ENCODE measurements at places on chromosomes 1 and 21.

GRCh38 chr1:184945029-184945428 lies 29.3 kb downstream of the NIBAN1 start:
- no peak for DNase-seq

- no peak for DNase-seq
Measured at GRCh38 chr1:93919780-93920179, 10.6 kb upstream of the GCLM start.

- DNase-seq: peak; percentile 78
Measured at GRCh38 chr1:203304919-203305808, at the start of gene BTG2. Gene BTG2 (plus strand): TSS chr1:203305519. CDS start chr1:203305607, 88 bp downstream.

DNA sequence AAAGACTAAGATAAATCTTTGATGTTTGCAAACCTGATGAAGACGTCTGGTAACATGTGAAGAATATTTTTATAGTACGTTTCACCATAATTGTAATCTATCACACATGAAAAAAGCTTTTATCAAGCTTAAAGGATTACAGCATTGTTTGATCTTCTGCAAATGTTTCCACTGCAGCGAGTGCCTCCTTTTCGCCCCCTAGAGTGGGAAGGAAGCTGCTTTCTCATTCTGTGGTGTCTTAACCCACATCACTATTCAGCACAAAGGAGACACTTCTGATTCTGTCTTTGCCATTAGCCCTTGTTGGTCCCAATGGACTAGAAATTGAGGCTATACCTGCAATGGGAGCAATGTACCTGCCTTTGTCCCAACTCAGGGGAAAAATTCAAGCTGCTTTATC lies 46.0 kb upstream of the IL12RB2 start:
- DNase-seq: no peak

DNA sequence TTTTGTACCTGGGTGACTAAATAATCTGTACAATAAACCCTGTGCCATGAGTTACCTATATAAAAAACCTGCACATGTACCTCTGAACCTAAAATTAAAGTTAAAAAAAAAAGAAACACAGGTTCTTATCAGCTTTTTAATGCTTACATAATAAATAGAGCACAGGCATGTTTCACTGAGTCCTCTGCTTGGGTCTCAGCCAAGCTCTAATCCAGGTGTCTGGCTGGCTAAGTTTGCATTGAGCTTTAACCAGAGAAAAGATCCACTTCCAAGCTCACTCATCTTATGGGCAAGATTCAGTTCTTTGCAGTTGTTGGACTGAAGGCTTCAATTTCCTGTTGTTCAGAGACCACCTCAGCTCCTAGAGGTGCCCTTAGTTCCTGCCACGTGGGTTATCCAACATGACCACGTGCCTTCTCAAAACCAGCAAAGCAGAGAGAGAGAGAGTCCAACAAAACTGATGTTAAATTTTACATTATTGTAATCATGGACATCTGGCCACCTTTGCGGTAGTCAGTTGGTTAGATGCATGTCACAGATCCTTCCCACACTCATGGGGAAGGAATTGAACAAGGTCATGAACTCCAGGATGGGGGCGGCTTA lies 68.2 kb upstream of the TMPRSS2 start:
- DNase-seq: no peak

- DNase-seq: no peak
Measured at GRCh38 chr1:182507685-182508084, 57.7 kb downstream of the RGSL1 start.

Data from stimulated activated CD8-positive, alpha-beta memory T cell treated with anti-CD3 and anti-CD28 coated beads, Interleukin-15, amount 100 ng/mL, for 1 hour (primary cell).